ACHN (cell line): ENCODE measurements at places on chromosomes 1 and 21.
A peak's percentile ranks its signal among the peaks of the same experiment; 100 is the strongest.

DNA sequence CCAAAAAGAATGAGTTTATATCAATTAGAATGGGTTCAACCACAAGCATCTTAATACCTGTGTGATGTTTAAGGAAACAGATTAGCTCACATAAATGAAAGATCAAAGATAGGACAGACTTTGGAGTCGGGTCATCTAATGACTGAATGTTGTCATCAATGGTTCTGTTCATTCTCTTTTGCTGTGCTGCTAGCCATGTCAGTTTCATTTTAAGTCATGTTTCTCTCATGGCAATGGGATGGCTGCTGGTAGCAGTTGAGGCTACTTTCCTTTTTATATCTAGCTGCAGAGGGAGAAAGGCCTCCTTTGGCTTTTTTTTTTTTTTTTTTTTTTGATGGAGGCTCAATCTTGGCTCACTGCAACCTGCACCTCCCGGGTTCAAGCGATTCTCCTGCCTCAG, 86.9 kb upstream of the SPAG17 start:
- no peak for DNase-seq

- no peak for DNase-seq
Measured at GRCh38 chr1:29120947-29121485, 2.7 kb downstream of the TMEM200B start.

GRCh38 chr1:37096523-37096922, 62.2 kb upstream of the GRIK3 start:
- peak; percentile 1 for DNase-seq

- DNase-seq, result no peak
Measured at GRCh38 chr1:59243550-59243949, 53.3 kb upstream of the FGGY start.

GRCh38 chr1:161359291-161359690, 8.4 kb downstream of the CFAP126 start:
- DNase-seq, result no peak

DNA sequence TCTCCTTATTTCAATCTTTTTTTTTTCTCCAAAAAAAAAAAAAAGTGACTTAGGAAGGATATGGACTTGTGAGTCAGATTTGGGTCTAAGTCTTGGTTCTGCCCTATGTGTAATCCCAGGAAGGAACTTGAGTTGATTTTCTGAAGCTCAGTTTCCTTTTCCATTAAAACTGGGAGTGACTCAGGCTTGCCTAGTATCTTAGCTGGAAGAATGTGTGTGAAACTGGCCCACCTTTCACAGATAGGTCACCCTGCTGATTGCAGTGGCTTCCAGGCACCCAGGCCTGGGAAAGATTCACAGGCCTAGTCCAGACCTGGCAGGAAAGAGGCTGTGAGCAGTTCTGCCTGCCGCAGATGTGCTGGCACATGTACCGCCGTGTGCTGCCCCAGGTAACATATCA, 218.3 kb upstream of the HOOK1 start:
- no peak for DNase-seq

DNA sequence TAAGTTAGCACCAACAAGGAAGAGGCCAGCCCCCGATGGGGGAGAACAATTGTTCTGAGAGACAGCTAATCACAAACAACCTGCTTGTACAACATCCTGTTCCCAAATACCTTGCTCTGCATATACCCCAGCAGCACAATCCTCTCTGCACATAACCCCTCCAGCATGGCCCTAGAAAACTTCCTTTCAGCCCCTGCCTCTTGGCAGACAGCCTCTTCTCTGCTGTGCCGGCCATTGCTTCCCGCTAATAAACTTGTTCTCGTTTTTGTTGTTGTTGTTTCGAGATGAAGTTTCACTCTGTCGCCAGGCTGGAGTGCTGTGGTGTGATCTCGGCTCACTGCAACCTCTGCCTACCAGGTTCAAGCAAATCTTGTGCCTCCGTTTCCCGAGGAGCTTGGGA, 392.7 kb downstream of the SMYD3 start:
- DNase-seq, result no peak

- DNase-seq, result no peak
Measured at GRCh38 chr1:160705742-160706141, 5.9 kb downstream of the CD48 start.

- DNase-seq, result no peak
Measured at GRCh38 chr21:34919406-34919805, 129.7 kb downstream of the RUNX1 start.

DNA sequence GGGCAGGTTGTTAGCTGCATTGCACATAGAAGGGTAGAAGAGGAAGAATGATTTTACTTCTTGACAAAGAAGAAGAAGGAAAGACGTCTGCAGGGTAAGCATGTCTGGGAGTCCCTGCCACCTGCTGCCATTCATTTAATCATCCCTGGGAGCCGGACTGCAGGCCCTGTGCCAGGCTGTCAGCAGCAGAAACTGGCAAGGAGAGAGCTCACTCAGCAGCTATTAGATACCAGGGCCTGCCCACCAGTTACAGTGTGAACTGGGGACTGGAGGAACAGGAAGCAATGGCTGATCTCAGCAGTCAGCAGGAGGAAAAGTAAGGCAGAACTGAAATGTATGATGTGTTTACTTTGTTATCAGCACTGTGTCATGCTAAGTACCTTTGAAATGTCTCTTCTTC, 75.7 kb upstream of the C1orf87 start:
- no peak for DNase-seq

DNA sequence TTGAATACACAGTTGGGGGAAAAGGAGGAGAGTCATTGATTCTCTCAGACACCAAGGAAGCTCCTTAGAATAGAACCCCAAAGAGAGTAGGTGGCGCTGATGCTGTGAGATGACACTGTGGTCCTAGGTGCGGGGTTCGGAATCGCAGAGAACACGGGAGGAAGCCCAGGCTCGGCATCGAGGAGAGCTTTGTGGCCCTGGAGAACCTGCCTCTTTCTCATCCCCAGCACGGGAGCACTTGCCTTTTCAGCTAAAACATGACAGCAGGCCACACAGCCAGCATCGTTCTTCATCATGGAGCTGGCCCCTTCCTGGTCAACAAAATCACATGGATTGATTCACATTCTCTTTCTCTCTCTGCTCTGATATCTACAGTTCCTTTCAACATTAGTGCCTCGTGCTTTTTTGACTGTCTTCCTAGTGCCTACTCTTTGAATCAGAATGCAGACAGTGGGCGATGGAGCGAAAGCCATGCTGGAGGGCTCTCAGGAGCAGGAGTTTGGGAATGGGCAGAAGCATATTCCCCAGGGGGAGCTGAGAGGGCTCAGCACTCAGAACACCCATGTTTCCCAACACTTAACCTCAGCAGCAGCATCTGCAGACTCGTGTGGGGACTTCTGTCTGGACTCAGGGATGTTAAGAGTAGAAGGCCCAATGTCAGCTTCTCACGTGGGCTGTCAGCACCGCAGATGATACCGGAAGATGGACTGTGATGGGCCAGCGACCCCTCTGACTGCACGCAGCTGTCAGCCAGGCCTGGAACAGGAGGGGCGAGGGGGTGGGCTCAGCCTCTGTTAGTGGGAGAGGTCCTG, 539.4 kb downstream of the KIF26B start:
- no peak for DNase-seq

DNA sequence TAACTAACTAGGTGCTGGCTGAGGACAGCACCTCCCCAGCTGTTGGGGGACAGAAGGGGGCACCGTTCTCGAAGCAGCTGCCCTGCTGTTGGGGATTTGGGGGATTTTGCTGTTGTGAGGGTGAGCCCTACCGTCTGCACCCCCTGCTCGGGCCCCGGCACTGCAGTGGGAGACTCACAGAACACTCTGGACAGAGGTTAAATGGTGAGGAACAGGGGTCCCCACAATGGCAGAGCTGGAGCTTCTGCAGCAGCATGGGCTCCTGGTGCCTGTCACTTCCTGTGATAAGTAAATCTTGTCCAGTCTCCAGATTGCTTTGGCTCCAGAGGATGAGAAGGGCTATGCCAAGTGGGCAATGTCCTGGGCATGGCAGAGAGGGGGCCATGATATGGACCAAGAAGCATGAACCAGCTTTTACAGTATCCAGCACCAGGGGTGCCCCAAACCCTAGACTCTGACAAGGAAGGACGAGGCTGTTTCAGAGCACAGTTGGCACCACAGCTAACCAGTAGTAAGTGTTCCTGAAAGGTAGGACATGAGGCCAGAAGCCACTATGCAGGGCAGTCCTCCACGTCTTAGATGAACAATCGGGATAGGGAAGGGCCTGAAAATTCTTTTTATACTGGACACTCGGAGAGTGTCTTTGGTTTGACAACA, 365.1 kb upstream of the VAMP3 start:
- DNase-seq, result no peak

DNA sequence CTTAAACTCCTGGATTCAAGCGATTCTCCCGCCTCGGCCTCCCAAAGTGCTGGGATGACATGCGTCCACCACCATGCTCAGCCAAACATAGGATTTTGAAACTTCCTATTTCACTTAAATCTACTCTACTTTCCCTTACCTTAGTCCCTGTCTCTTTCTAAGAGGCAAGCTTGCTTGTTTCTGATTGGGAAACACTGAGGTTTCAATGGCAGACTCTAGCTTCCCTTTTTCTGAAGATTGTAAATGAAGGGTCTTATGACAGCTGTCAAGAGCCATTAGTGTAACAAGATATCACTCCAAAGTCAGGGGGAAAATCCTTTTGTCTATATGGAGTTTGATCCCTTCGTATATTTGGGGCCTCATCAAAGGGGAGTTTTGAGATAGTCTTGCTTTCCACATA, 23.5 kb upstream of the LMO4 start:
- DNase-seq, result no peak
